ENCODE measurements at places on chromosomes 1 and 21.

DNA sequence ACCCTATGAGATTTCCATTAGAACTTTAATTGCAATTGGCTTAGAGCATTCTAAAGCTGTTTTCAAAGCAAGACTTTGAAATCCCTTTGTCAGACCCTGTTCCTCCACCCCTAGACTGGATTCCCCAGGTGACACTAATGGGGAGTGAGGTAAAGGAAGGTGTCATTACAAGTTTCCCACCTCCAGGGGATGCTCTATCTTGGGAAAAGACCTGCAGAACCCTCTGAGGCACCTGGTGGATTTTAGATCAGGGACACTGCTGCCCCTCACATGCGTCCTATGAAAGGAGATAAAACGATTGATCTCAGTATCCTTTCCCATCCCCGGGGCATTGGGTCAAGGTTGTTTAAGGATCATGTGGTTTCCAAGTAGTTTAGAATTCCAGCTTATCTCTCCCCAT is 80.3 kb upstream of the RGS4 start:
- DNase-seq = no peak

DNA sequence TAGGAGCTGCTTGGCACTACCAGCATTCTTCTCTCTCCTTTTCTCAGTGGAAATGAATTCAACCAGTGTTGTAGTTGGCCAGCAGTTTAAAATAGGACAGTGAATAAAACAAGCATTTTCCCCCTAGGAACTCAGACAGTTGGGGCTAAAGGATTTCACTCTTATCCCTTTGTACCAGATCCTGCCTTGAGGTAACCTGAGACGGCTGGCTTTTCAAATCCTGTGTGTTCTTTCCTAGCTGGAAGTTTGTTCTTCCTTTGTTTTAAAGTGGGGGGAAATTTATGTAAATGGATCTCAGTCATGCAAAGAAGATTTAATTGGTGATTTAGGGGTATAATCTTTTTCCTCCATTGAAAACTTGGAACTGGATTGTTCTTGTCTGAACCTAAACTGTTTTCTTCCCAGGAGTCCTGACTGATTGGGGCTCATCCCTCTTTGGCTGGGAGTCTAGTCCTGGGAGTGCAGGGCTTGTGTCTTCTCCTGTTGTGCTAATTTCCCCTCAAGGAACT is 23.3 kb downstream of the ZP4 start:
- DNase-seq = no peak

DNA sequence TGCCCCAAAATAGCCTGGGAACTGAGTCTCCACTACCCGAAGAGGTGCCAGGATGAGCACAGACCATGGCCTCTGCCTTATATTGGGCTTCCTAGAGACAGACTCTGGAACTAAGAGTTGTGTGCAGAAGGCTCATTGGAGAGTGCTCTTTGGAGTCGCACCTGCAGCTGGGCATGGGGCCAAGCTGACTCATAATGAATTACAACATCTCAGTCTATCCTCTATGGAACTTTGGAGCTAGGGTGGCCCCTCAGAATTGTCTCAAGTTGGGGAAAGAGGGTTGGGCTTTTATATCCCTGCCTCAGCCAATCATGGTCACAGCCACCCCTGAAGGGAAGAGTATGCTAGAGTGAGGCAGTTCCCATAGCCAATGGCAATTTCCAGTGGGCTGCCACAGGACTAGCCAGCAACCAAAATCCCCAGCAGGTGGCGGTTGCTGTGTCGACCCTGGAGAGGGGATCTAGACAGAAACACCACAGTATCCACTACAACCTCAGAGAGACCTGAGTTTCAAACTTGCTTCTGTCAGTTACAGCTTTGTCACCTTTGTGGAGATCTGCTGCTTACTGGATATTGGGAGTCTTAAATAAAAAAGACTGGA is 93.8 kb downstream of the DMRTA2 start:
- DNase-seq = no peak

DNA sequence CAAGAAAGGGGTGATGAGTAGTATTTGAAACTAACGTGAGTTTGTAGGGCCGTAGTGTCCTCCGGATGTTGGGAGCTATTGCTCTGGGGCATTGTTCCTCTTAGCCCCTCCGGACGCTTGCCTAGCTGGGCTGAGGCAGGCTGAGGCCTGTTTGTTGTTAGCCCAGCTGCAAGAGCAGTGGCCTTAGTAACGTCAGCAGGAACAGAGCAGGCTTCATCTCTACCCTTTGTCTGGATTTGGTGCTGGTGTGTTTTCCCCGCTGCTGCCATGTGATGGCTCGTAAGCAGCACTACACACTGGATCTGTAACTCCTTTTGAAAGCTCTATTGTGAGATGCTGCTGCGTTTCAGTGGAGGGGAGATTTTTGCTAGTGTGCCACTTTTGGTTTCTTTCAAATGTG is 57.6 kb downstream of the DNM3 start:
- no peak for DNase-seq

DNA sequence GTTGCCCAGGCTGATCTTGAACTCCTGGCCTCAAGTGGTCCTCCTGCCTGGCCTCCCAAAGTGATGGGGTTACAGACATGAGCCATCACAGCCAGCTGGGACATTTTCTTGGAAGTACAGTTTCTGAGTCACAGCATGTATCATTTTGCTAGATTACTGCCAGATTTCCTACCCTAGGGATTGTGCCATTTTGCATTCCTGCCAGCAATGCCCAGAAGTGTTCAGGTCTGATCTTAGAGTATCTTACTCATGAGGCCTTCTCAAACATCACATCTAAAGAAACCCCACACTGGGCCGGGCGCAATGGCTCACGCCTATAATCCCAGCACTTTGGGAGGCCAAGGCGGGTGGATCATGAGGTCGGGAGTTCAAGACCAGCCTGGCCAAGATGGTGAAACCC is 10.2 kb downstream of the BMP8A start:
- DNase-seq = no peak

DNA sequence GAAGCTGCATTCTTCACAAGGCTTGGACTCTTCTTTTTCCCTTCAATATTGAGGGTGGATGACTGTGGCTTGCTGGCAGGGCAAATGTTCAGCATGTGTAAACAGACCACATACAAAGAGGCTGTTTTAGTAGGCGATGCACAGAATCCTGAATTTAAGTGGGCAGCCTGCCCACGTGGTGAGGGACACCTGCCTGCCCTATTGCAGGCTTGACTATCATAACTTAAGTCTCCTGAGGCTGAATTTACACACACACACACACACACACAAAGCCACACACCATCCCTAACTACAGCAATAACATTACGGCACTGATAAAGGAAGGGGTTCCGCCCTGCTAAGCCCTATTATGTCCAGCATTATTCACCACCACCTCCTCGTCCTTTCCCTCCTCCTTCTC is 15.9 kb downstream of the SYT2 start:
- DNase-seq = no peak

Measured in stimulated activated CD8-positive, alpha-beta memory T cell treated with anti-CD3 and anti-CD28 coated beads, Interleukin-7, amount 100 ng/mL, for 48 hours (primary cell).